GM23338 (cell line): ENCODE measurements at places on chromosomes 16 and 17.
A peak's percentile ranks its signal among the peaks of the same experiment; 100 is the strongest.

DNA sequence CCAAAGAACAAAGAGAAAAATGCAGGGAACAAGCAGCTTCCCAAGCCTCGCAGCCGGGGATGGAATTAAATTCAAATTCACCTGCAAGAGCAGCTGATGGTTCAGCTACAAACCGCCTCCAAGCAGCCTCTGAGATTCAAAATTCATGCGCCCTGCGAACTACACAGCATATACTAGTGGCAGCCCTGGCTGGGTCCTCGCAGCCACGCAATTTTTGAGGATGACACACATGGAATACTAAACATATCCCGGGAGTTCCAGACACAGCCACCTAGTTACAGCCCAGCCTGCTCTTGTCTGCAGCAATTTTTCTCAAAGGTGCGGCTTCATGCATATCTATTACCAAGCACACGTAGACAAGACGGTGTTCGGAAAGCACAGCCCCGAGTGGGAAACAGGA lies 35.9 kb upstream of the KIFC3 start:
- no peaks in the 10 kb centered on the region for H3K36me3 ChIP-seq
- no peaks in the 10 kb centered on the region for H3K27me3 ChIP-seq
- peak overlapping the region; percentile 45; the same call in 1 of the 2 replicates for H3K27ac ChIP-seq
- no peak overlapping the region for H3K4me3 ChIP-seq
- no peak for DNase-seq

GRCh38 chr17:16258901-16259300 lies 41.9 kb downstream of the PIGL start:
- peaks cover 9% of the 10 kb centered on the region for H3K4me1 ChIP-seq
- H3K4me3 ChIP-seq = no peak overlapping the region
- no peak for DNase-seq
- H3K36me3 ChIP-seq = no peaks in the 10 kb centered on the region
- H3K27ac ChIP-seq = no peak overlapping the region
- H3K27me3 ChIP-seq = no peaks in the 10 kb centered on the region

DNA sequence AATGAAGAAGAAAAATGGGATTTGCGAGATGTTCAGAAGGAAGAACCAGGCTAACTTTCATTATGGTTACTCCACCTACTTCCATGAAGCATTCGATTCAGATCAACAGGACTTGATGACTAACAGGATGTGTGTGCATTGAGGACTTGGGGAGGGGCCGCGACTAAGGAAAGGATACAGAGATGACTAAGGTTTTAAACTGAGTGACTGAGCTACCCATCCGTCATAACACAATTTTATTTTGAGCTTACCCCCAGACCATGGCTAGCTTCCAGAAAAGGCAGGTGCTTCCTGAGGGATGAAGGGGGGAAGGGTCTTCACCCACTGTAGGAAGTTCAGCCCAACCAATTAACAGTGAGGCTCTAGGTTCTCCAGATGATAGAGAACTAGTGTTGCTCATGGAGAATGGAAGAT lies 2.5 kb upstream of the CDYL2 start:
- no peak for DNase-seq
- H3K27ac ChIP-seq = no peak overlapping the region
- H3K4me1 ChIP-seq = no peaks in the 10 kb centered on the region; the same call in 1 of the 2 replicates

- H3K27me3 ChIP-seq = peaks cover 2% of the 10 kb centered on the region; the same call in 1 of the 2 replicates
- peak; percentile 30 for DNase-seq
- peaks cover 9% of the 10 kb centered on the region for H3K4me1 ChIP-seq
- H3K27ac ChIP-seq = peak overlapping the region; percentile 90
- peak overlapping the region; percentile 96 for H3K4me3 ChIP-seq
Observed at GRCh38 chr17:44217738-44218343, 1.6 kb downstream of the UBTF start.

DNA sequence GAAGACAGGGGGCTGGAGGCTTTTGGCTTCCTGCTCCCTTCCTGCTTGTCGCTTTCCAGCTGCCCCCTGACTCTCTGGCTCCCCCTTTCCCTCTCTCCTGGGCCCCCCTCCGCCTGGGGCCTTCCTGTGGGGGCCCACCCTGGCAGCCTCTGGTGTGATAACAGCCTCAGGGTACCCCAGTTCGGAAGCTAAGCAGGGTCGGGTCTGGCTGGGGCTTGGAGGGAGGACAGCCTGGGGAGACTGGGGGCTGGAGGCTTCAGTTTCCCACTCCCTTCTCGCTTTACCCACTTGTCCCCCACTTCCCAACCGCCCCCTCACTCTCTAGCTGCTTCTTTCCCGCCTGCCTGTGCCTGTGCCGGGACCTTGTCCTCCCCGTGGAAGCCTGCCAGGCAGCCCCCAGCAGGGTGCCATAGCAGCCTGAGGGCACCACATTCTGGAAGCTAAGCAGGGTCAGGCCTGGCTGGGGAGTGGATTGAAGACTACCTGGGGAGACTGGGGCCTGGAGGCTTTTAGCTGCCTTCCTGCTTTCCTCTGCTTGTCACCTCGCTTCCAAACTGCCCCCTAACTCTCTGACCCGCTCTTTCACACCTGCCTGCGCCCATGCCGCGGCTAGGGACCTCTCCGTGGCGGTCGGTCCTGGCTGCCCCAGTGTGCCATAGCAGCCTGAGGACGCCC lies 2275.5 kb downstream of the TP53TG3F start:
- no peak overlapping the region for H3K4me3 ChIP-seq
- no peak for DNase-seq
- no peaks in the 10 kb centered on the region for H3K4me1 ChIP-seq
- no peaks in the 10 kb centered on the region for H3K36me3 ChIP-seq
- H3K27ac ChIP-seq = no peak overlapping the region
- no peaks in the 10 kb centered on the region for H3K27me3 ChIP-seq
